ENCODE measurements at places on chromosomes 5 and 9.

GRCh38 chr9:78030553-78031443 lies 813 bp downstream of the GNAQ start:
- peak overlapping the region; percentile 98 for H3K27ac ChIP-seq
- H3K36me3 ChIP-seq = no peaks in the 10 kb centered on the region
- no peaks in the 10 kb centered on the region for H3K27me3 ChIP-seq
- no peaks in the 10 kb centered on the region for H3K4me1 ChIP-seq

DNA sequence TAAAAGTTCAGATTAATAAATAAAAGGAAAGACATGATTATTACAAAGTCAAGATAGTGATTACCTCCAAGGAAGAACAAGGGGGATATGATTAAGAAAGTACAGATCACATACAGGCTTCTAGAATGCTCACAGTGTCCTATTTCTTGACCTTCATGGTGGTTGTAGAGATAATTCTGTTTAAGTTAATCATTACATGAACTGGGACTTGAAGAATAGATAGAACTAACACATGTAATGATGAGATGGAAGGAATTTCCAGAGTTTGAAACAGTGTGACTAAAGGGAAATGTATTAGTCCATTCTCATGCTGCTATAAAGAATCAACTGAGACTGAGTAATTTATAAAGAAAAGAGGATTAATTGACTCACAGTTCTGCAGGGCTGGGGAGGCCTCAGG lies 72.7 kb downstream of the LURAP1L start:
- no peak overlapping the region for H3K27ac ChIP-seq
- H3K4me3 ChIP-seq = no peak overlapping the region
- H3K4me1 ChIP-seq = no peaks in the 10 kb centered on the region
- H3K27me3 ChIP-seq = no peaks in the 10 kb centered on the region
- DNase-seq = no peak

- H3K4me1 ChIP-seq = peaks cover 5% of the 10 kb centered on the region
- peak overlapping the region; percentile 63 for H3K27ac ChIP-seq
- DNase-seq = no peak
- no peaks in the 10 kb centered on the region for H3K27me3 ChIP-seq
- H3K4me3 ChIP-seq = no peak overlapping the region
Measured at GRCh38 chr5:122500245-122501088, 188.4 kb downstream of the SNCAIP start.

GRCh38 chr9:5389109-5389732 lies 48.5 kb downstream of the PLGRKT start:
- no peak for DNase-seq
- no peaks in the 10 kb centered on the region for H3K4me1 ChIP-seq
- H3K27ac ChIP-seq = no peak overlapping the region
- no peaks in the 10 kb centered on the region for H3K36me3 ChIP-seq
- H3K4me3 ChIP-seq = no peak overlapping the region

DNA sequence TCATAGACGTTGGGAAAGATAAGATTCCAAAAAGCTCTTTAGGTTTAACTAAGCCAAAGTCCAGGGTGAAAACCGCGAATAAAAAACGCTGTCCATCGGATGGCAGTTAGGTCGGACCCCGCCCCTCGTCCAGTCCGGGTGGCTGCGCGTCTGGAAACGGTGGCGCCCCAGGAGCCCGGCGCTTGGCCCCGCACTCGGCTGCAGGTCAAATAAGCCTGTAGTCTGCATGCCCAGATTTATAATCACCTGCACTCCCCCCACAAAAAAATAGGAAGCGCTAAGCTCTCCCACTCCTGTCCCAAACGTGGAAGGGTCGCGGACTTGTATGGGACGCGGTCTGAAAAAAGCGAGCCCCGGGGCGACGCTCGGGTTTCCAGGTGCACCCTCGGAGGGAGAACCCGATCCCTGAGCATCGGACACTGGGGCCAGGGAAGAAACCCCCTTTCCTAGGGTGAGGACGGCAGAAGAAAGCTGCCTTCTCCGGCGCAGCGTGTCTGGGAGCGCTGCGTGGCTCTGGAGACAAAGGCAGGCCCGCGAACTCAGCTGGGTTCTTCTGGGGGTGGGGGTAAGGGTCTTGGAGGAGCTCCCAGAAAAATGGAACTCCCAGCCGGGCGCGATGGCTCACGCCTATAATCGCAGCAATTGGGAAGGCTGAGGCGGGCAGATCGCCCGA lies 923 bp upstream of the ZBTB5 start:
- H3K36me3 ChIP-seq = no peaks in the 10 kb centered on the region
- peak overlapping the region; percentile 99 for H3K27ac ChIP-seq
- H3K4me1 ChIP-seq = peaks cover 27% of the 10 kb centered on the region
- peak overlapping the region; percentile 92 for H3K4me3 ChIP-seq
- no peaks in the 10 kb centered on the region for H3K27me3 ChIP-seq

- H3K4me3 ChIP-seq = no peak overlapping the region
- peak; percentile 78 for DNase-seq
- H3K27ac ChIP-seq = peak overlapping the region; percentile 65
- H3K27me3 ChIP-seq = no peaks in the 10 kb centered on the region
- no peaks in the 10 kb centered on the region for H3K36me3 ChIP-seq
Measured at GRCh38 chr9:4207881-4208615, 91.8 kb downstream of the GLIS3 start.

DNA sequence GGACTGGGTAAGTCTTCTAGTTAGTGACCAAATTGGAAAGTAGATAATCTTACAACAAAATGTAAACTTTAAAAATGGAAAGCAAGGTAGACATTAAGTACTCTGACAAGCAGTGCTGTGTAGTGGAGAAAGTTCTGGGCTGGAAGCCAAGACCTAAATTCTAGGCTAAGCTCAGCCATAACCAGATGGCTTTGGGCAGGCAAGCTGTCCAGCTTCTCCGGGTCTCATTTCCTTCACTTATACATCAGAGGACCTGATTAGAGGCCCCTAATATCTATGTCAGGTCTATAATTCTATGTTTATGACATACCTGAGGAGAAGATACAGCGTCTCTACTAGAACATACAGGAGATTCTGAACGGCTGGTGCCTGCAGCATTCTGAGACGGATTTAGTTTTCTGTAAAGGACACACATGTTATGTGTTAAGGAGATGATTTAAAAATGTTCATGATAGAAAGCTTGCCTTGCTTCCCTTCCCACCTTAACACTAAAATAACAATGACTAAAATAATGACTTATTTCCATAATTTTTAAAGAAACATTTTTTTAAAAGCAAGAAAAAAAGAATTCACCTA lies 61.2 kb downstream of the ELL2 start:
- H3K36me3 ChIP-seq = peaks cover 46% of the 10 kb centered on the region
- DNase-seq = no peak
- H3K27me3 ChIP-seq = no peaks in the 10 kb centered on the region
- H3K27ac ChIP-seq = no peak overlapping the region

GRCh38 chr9:109193974-109194556 lies 27.0 kb upstream of the FRRS1L start:
- no peaks in the 10 kb centered on the region for H3K4me1 ChIP-seq
- no peak overlapping the region for H3K27ac ChIP-seq
- H3K4me3 ChIP-seq = no peak overlapping the region
- DNase-seq = no peak
- no peaks in the 10 kb centered on the region for H3K36me3 ChIP-seq
- no peaks in the 10 kb centered on the region for H3K27me3 ChIP-seq

- no peaks in the 10 kb centered on the region for H3K4me1 ChIP-seq
- no peaks in the 10 kb centered on the region for H3K36me3 ChIP-seq
- no peak overlapping the region for H3K4me3 ChIP-seq
- no peak overlapping the region for H3K27ac ChIP-seq
- DNase-seq = no peak
Measured at GRCh38 chr5:12214267-12215015, 310.2 kb upstream of the CTNND2 start.

GRCh38 chr5:178538741-178539229 lies 51.4 kb downstream of the COL23A1 start:
- DNase-seq = no peak
- no peaks in the 10 kb centered on the region for H3K27me3 ChIP-seq
- H3K27ac ChIP-seq = no peak overlapping the region

DNA sequence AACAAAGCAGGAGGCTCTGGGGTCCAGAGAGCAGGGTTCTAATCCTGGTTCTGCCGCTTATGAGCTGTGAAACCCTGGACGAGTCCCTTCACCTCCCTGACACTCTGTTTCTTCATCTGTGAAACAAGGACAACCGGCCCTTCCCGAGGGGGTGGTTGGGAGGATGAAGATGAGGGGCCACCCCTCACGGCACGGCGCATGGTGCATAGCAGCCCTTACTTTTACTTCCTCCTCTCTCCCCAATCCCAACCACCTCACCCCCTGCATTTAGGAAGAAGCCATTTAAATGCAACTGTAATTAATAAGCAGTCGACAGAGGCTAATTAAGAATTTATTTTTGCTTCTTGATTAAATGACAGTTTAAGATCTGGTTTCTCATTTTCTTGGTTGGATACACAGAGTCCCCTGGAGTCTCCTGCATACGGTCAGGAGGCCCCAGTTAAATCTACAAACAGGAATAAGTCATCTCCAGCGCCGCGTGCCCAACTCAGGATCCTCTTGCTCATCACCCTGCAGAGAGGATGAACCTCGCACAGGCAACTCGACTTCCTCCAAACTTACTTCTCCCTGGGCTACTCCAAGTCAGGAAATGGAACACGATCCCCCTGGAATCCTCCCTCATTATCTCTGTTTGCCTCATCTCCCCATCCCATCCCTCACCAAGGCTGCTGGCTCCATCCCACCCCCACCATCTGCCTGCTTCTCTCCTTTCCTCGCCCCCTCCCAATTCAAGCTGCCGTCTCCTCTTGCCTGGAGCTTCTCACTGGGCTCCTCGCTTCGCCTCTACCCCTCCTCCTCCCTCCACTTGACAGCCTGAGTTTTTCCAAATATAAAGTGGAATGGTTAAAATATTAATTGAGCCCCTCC lies 95.9 kb downstream of the HRH2 start:
- no peaks in the 10 kb centered on the region for H3K27me3 ChIP-seq
- DNase-seq = no peak
- H3K27ac ChIP-seq = no peak overlapping the region
- H3K36me3 ChIP-seq = no peaks in the 10 kb centered on the region
- no peak overlapping the region for H3K4me3 ChIP-seq
- H3K4me1 ChIP-seq = no peaks in the 10 kb centered on the region

GRCh38 chr9:93431539-93432105 lies 19.9 kb upstream of the FAM120A start:
- no peak for DNase-seq
- no peak overlapping the region for H3K27ac ChIP-seq
- H3K36me3 ChIP-seq = no peaks in the 10 kb centered on the region
- H3K27me3 ChIP-seq = no peaks in the 10 kb centered on the region
- no peak overlapping the region for H3K4me3 ChIP-seq

- DNase-seq = no peak
- H3K4me1 ChIP-seq = no peaks in the 10 kb centered on the region
- H3K27me3 ChIP-seq = no peaks in the 10 kb centered on the region
- no peaks in the 10 kb centered on the region for H3K36me3 ChIP-seq
- no peak overlapping the region for H3K4me3 ChIP-seq
Measured at GRCh38 chr5:170546282-170546681, 42.5 kb downstream of the KCNIP1 start.

GRCh38 chr5:179298181-179298993 lies 46.9 kb downstream of the ADAMTS2 start:
- no peak overlapping the region for H3K27ac ChIP-seq
- H3K4me3 ChIP-seq = no peak overlapping the region
- H3K4me1 ChIP-seq = no peaks in the 10 kb centered on the region
- H3K27me3 ChIP-seq = no peaks in the 10 kb centered on the region

DNA sequence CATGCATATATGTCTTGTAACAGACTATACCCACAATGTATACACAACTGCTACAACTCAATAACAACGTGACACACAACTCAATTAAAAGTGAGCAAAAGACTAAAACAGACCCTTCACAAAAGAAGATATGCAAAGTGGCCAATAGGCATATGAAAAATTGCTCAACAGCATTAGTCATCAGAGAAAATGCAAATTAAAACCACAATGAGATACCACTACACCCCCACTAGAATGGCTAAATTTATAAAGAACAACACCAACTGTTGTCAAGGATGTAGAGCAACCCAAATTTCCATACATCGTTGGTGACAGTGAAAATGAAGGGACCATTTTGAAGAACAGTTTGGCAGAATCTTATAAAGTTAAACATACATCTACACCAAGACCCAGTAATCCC lies 38.9 kb downstream of the GABRB2 start:
- DNase-seq = no peak
- no peaks in the 10 kb centered on the region for H3K36me3 ChIP-seq
- H3K4me3 ChIP-seq = no peak overlapping the region
- no peaks in the 10 kb centered on the region for H3K27me3 ChIP-seq
- H3K27ac ChIP-seq = no peak overlapping the region
- H3K4me1 ChIP-seq = no peaks in the 10 kb centered on the region

- DNase-seq = no peak
- no peaks in the 10 kb centered on the region for H3K36me3 ChIP-seq
- H3K27me3 ChIP-seq = no peaks in the 10 kb centered on the region
Measured at GRCh38 chr5:6470672-6471071, 22.0 kb downstream of the UBE2QL1 start.

- no peak overlapping the region for H3K27ac ChIP-seq
- DNase-seq = no peak
- no peaks in the 10 kb centered on the region for H3K27me3 ChIP-seq
- H3K4me3 ChIP-seq = no peak overlapping the region
- H3K4me1 ChIP-seq = no peaks in the 10 kb centered on the region
Measured at GRCh38 chr9:91716239-91716638, 233.8 kb downstream of the ROR2 start.

- DNase-seq = no peak
- no peaks in the 10 kb centered on the region for H3K4me1 ChIP-seq
- no peak overlapping the region for H3K27ac ChIP-seq
- no peaks in the 10 kb centered on the region for H3K27me3 ChIP-seq
- H3K36me3 ChIP-seq = no peaks in the 10 kb centered on the region
Measured at GRCh38 chr9:110582156-110582555, 2.6 kb upstream of the SVEP1 start.

DNA sequence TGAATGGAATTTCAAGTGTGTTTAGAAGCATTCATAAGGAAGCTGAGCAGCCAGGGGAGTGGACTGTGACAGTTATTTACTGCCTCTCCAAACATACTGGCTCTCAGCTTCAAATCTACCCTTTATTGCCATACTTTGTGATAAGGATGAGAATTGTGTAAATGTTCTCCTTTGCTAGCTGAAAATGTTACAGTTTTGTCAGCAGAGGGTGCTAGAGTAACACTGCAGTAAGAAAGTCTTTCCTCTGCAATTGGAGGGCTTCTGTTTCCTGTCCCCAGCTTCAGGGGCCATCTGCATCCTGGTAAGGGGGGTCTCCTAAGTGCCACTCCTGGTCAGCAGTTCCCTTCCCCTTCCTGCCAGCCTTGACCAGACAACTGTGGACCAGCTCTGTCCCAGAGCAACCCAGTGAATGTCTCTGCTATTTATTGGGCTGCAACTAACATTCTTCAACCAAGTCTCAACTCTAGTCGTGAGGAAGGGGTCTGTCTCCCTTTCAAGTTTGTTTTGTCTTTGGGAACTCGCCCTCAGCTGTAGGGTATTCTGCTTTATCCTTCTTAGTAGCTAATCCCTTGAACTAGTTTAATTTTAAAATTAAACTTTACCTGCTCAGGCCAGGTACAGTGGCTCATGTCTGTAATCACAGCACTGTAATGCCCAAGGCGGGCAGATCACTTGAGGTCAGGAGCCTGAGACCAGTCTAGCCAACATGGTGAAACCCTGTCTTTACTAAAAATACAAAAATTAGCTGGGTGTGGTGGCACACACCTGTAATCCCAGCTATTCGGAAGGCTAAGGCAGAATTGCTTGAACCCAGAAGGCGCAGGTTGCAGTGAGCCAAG lies 45.3 kb downstream of the RAPGEF6 start:
- H3K27me3 ChIP-seq = no peaks in the 10 kb centered on the region
- no peaks in the 10 kb centered on the region for H3K36me3 ChIP-seq
- H3K4me3 ChIP-seq = no peak overlapping the region
- no peak for DNase-seq
- H3K27ac ChIP-seq = no peak overlapping the region
- no peaks in the 10 kb centered on the region for H3K4me1 ChIP-seq
